ENCODE measurements at places on chromosomes 3 and 15.

DNA sequence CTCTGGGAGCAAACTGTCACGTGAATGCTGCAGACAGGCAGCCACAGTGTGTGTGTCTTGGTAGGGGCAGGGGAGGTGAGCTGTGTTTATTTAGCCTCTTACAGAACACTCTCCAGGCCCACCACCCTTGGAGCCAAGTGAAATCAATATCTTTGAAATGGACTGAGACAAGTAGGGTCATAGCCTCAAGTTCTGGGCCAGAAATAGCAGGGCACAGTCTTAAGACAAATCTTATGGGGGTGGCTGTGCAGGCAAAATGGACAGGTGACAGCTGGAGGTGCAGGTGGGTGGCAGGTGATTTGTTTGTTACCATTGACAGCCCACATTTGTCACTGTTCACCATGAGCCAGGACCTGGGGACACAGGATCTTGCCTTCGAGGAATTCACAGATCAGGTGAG, 93.6 kb upstream of the NMNAT3 start:
- no peak for DNase-seq

DNA sequence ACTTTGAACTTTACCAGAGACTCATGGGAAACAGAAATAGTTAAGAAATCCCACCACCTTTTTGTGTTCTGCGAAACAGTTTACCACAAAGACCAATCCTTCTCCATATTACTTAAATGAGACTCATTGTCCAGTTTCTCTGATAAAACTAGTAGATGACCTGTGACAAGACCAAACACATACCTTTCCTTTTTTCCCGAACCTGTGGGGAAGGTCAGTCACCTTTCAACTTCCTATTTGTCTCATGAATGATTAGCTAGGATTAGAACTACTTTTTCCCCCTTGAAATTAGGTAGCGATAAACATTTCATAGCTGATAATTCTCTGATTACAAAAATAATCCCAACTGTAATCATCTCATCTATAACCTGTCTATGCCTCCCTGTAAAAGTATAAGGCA, 2.3 kb upstream of the TBC1D5 start:
- no peak for DNase-seq

DNA sequence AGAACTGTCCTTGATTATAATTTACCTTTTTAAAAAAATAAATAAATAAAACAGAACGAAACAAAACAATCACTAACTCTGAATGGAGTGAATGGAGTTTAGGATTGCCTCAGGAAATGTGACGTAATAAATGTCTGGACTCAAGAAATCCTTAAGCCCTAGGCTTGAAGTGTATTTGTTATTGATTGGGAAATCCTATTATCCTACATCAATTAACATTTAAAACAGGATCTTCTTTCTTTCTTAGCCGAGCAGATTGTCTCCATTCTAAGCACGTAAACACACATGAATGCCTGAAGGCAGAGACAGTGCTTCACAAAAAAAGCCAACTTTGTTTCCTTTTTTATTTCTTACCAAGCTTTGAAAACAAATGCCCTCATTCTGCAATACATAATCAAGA, 33.4 kb downstream of the KAT2B start:
- no peak for DNase-seq

- DNase-seq = no peak
Observed at GRCh38 chr3:171001957-171002694, 24.4 kb downstream of the SLC2A2 start.

DNA sequence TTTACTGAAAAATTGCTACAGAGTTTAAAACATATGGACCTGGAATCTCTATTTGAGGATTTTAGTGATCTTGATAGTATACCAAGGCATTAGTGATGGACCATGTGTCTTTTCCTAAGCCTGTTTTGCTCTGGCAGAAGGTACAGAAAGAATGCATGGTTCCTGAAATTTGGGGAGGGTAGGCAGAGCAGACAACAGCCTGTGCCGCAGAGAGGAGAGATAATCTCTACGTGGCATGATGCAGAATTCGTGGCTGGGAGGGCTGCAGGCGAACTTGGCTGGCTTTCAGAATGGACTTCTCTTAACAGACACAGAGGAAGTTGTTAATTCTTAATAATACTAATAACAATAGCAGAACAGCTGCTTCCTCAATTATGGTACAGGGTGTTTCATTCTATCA, 137.5 kb upstream of the FOXB1 start:
- no peak for DNase-seq

DNA sequence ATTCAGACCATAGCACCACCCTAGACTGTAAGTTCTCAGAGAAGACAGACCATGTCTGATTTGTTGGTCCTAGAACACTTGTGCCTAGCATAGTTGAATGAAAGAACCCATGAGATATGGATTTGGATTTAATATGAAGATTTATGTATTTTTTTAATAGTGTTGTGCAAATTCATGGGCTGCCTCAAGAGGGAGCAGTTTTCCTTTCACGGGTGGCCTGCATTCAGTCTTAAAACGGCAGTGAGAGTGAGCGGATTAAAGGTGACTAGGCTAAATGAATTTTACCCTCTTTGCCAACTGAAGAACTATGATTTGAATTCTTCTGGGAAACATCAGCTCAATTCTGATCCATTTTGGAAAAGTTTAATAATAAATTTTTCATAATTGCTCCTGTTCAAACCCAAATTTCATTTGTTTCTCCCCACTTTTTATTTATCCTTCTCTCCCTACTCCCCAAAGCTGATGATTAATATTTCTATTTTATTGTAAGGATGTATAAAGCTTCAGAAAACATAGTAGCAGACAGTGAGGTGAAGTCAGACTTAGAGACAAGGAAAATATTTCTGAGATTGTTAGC, 67.3 kb downstream of the MORC1 start:
- DNase-seq = peak; percentile 3

DNA sequence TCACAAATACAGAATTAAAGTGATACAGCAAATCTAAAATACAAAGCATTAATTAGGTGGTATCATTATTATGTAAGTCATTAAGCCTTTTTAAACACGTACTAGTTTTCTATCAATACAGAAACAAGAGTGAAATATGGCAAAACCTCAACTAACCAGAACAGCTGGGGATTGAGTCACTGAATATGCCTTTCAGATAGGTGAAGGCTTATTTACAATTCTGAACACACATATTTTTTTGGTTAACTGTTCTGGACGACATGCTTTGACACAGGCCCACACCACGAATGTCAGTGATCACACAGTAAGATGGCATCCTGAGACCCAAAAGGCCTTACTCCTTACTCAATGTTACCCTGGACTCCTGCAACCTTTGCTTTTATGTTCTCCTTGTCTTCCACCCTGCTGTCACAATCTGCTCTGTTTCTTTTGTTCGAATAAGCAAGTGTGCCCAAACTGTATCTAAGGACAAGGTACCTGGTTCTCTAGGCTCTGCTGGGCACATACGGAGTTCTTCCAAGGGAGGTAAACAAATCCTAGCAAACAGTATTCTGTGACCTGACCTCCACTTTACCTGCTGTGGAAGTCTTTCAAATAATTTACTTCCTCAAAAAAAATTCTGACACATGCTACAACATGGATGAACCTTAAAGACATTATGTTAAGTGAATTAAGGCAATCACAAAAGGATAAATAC, 7.0 kb downstream of the SFMBT1 start:
- DNase-seq = no peak

GRCh38 chr3:81769299-81769698, 7.9 kb upstream of the GBE1 start:
- no peak for DNase-seq

DNA sequence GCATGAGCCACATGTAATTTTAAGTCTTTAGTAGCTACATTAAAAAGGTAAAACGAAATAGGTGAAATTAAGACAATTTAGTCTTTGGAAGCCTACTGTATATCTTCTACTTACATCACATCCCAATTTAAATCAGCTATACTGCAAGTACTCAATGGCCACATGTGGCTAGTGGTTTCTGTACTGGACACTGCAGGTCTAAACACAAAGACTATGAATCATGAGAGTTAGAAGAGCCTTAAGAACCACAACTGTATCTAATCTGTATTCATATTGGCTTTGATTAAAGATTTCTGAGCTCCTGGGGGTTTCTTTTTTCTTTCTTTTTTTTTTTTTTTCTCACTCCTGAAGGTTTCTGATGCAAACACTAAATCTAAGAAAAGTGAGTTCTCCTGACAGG, 2.3 kb upstream of the EIF1B start:
- DNase-seq = no peak

DNA sequence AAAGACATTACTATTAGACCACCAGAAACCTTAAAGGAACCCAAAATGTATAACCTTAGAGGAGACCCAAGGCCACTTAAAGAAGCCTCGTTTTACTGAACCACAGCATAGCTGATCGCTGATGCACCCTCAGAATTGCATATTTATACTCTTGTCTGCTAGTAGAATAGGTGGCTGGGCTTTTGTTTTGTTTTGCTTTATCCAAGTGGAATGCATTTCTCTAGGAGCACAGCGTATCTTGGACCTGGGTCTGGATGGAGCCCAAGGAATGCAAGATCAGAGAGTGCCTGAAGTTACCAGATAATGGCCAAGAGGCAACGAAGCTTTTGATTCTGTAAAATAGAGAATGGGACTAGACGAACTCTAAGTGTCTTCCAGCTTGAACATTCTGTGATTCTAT, 129.2 kb upstream of the COL8A1 start:
- DNase-seq = no peak

DNA sequence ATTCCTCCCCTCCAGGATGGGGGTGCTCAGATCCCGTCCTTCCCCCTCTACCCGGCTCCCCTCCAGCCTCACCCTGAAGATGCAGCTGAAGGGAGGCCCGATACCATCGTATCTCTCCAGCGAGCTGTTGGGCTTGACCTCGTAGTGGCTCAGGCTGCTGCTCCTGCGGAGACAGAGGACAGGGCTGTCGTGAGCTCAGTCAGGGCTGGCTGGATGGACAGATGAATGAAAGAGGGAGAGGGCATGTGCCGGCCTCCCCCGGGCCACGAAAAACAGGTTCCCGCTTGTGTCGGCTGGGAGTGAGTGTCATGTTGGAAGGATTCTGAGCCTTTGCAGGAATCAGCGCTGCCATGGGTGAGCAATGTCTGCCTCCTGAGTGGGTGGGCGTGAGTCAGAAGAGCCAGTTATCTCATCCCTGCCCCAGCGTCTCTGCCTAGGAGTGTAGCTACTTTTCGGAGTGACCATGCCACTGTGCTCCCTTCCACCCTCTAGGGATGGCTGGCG, 35.2 kb downstream of the FEM1B start:
- no peak for DNase-seq

GRCh38 chr15:65101891-65102708, 12.9 kb downstream of the UBAP1L start:
- DNase-seq = no peak

GRCh38 chr3:21654662-21655061, 96.3 kb downstream of the ZNF385D start:
- no peak for DNase-seq

DNA sequence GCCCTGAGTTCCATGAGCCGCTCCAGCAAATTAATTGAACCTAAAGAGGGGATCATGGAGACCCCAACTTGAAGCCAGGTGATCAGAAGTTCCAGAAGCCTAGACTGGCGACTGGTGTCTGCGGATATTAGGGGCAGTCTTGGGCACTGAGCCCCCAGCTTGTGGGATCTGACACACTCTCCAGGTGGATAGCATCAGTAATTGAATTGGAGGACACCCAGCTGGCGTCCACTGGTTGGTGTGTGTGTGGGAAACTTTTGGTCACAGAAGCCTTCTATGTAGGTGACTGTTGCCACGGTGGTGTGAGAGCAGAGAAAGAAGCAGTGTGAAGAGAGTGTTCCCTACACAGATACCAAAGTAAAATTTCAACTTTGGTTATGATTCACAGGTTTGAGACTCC, 106.0 kb upstream of the ADPGK start:
- no peak for DNase-seq

- no peak for DNase-seq
Observed at GRCh38 chr15:34776606-34777105, 18.7 kb downstream of the ACTC1 start.

DNA sequence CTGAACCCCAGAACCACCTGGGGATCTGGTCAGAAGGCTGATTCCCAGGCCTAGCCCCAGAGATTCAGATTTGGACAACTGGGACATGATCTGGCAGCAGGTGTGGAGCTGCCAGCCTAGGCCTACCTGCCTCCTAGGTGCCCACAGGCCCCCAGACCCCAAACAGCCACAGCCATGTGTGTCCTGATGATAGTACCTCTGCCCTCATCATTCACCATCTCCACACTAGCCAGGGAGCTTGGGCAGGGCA, 34.7 kb downstream of the HMCES start:
- DNase-seq = no peak

GRCh38 chr15:61057830-61058529, 171.1 kb downstream of the RORA start:
- no peak for DNase-seq

- DNase-seq = no peak
Observed at GRCh38 chr3:29281094-29281343, 148 bp downstream of the RBMS3 start.

All from activated CD4-positive, alpha-beta T cell treated with anti-CD3 and anti-CD28 coated beads for 24 hours (primary cell).